SJSA1 (cell line): ENCODE measurements at places on chromosomes 16 and 17.

DNA sequence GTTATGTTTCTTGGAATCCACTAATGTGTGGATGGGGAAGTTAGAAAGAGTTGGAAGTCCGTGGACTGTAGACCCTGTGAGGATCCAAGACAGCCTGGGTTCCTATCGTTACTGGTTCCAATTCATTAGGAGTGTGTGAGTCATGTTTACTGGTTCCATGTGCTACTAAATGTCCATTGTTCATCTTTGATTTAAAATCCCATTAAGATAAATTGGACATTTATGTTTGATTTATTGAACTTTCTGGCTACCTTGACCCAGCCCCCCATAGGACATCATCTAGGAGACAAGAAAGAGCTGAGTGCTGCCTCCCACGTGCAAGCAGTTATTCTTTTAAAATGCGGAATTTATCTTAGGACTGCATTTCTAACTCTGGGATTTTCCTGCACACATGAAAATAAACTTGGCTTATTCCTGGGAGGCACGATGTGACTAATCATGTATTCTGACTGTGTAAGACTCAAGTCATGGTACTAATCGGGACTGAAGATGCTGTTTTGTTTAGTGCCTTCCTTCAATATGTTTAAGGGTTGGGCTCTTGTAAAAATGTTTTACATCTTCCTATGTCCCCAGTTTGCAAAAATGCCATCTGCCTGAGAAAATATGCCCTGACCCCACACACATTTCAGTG lies 53.4 kb downstream of the RGS9 start:
- DNase-seq: no peak

DNA sequence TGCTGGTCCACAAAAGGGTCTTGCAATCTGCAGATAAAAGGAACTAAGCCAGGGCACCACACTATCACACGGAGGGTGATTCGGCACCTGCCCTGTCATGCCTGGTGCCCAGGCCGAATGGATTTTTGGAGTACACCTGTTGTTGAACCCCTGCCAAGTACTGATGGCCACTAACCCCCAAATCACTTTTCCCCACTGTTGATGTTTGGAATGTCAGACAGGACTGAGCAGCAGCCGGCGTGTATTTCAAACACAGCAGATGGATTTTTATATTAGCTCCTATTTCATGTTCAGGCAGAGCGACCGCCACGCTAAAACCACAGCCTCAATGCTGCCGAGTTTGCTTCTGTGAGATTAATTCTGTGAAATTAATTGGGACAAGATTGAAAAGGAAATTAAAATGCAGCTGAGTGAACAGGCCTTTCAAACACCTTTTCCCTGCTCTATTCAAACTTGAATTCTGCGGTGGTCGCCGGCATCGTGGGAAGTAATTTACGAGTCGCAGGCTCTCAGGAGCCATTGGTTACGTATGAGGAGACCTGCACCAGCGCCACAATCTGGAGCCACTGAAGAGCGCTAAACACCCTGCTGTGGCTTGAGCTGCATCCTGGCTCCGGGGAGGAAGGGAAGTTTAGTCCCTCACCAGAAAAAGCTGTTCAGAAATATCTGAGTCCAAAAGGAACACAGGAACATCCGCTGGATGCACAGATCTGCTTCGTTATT lies 48.5 kb downstream of the SNX11 start:
- no peak for DNase-seq

GRCh38 chr17:8366231-8366630 lies 10.3 kb downstream of the KRABD2 start:
- DNase-seq: no peak

DNA sequence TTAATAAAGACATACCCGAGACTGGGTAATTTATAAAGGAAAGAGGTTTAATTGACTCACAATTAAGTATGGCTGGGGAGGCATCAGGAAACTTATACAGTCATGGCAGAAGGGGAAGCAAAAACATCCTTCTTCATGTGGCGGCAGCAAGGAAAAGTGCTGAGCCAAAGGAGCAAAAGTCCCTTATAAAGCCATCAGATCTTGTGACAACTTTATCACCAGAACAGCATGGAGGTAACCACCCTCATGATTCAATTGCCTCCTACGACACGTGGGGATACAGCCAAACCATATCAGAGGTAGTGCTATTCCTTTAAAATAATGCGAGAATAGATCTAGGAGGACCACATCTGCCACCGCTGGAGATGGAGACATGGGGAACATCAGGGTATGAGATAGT lies 9.0 kb downstream of the C16orf54 start:
- no peak for DNase-seq

- DNase-seq: no peak
These were observed 157.0 kb downstream of the C16orf95 start for GRCh38 chr16:87160234-87160636.

DNA sequence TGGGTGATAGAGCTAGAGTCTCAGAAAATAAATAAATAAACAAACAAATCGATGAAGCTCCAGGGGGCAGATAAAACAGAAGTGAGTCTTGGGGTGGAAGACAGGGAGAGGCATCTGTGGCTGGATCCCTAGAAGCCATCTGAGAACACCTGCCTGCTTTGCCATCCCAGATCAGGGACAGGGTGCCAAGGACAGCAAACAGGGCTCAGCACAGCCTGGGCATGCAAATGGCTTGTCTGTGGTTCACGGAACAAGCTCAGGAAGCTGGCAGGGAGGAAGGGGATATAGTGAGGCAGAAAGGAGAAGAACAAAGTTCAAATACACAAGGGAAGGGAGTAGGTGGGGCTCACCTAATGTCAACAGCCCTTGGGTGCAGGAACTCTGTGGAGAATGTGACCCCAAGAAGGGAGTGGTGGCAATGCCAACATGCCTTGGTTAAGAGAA lies 27.5 kb downstream of the TRIM25 start:
- DNase-seq: no peak
